ENCODE measurements at places on chromosomes 7 and 10. TPM values are rescaled to one million over a fixed set of nuclear protein-coding genes. Genes with fewer than 3 reads are reported as not detected.

Gene PAX4
- not detected for total RNA-seq

Gene AUTS2
- total RNA-seq, result 44.3 TPM

- DNase-seq, result no peak
Observed at GRCh38 chr10:18282094-18282493, 141.9 kb downstream of the CACNB2 start.

- peak; percentile 51 for DNase-seq
Observed at GRCh38 chr10:26799342-26799741, 61.4 kb downstream of the ABI1 start.

DNA sequence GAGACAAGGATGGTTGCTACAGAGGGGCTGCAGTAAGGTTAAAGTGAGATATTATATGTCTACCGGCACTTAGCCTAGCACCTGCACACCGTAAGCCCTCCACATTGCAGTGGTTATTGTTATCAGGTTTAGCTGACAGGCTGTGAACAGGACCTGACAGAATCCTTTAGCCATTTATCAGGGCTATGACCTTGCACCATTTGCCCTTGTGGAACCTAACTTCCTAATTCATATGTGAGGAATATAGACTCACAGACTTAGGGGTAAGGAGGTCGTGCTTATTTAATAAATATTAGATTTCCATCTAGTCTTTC, 10.1 kb downstream of the NCOA4 start:
- DNase-seq, result no peak

DNA sequence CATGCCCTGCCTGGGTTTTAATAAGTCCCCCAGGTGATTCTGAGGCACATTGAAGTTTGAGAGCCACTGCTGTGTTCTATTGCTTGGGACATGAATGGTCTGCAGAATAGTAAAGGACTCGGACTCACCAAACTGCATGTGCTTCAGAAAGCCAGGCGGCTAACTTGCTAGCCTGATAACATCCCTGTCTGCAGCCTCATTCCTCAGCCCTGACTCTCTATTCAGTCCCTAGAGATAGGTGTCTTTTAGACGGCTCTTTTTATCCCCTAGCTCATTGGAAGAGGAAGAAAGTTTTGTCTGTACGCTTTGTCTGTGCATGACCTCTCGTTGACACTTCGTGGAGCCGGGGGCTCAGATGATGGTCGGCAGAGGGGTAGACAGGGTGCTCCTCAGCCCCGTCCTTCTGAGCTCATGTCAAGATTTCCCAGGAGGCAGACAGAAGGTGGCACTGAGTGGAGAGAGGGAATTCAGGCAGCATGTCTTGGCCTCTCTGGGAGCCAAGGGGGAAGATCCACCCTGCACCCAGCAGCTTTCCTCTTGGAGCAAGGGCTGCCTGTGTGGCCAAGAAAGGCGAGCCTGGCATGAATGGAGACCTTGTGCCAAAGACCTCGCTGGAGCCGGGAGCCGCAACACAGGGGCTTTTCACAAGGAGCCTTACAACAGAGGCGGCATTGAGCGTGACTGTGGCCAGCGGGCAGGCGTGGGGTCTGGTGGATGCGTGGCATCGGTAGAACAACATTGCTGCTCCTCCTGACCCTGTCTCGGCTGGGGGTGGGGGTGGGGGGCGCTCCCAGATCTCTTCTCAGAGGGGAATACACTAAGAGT, 51.1 kb upstream of the PODXL start:
- DNase-seq, result no peak

DNA sequence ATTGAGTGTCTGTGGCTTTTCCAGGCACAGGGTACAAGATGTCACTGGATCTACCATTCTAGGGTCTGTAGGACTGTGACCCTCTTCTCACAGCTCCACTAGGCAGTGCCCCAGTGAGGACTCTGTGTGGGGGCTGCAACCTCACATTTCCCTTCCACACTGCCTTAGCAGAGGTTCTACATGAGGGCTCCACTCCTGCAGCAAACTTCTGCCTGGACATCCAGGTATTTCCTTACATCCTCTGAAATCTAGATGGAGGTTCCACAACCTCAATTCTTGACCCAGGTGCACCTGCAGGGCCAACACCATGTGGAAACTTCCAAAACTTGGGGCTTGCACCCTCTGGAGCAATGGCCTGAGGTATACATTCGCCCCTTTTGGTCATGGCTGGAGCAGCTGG, 183.7 kb downstream of the KCND2 start:
- no peak for DNase-seq

DNA sequence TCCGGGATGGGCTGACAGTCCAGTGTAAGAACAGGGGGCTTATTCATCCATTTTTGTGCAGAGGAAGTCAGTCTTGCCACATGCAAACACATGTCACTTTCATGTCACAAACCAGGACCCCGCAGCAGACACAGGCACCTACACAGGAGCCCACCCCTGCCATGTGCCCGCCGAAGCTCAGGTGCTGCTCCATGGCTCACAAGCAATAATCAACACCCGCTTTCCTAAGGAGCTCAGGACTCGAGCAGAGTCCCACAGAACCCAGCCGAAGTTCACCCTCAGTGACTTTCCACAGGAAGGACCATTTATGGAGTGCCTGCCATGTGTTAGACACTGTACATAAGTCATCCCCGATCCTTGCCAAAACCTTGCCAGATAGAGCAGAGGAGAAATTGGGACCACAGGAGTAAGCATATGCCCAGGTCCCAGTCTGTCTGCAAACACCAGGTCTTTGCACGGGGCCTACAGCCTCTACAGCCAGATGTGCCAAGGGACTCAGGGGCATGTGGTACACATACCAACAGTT, 99.4 kb downstream of the EBF3 start:
- no peak for DNase-seq

- DNase-seq, result no peak
Observed at GRCh38 chr7:13832346-13832745, 157.1 kb downstream of the ETV1 start.
